CD4-positive, alpha-beta T cell treated with Interleukin-4 for 4 hours (primary cell): ENCODE measurements at places on chromosomes 7 and 10.

GRCh38 chr7:114648117-114648516 is 233.5 kb downstream of the FOXP2 start:
- no peak for DNase-seq

- no peak for DNase-seq
Measured at GRCh38 chr7:99766484-99767099, 17.4 kb downstream of the CYP3A4 start.

DNA sequence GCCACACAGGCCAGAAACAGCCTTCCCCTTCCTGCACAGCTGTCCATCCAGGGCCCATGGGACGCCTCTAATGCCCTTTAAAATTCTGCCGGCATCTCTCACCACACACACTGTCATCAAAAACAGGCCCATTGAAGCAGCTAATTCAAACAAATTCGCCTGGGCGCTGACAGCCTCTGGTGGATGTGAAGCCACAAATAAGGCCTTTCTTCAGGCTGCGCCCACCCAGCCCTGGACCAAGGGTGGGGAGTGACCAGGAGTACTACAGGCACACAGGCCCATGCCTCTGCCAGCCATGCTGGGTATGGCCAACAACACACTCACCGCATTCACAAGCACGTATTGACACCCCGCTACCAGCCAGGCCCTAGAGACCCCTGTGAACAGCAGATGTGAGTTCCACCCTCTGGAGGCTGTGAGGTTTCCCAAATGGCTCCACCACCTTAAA is 54.6 kb downstream of the SLIT1 start:
- no peak for DNase-seq

DNA sequence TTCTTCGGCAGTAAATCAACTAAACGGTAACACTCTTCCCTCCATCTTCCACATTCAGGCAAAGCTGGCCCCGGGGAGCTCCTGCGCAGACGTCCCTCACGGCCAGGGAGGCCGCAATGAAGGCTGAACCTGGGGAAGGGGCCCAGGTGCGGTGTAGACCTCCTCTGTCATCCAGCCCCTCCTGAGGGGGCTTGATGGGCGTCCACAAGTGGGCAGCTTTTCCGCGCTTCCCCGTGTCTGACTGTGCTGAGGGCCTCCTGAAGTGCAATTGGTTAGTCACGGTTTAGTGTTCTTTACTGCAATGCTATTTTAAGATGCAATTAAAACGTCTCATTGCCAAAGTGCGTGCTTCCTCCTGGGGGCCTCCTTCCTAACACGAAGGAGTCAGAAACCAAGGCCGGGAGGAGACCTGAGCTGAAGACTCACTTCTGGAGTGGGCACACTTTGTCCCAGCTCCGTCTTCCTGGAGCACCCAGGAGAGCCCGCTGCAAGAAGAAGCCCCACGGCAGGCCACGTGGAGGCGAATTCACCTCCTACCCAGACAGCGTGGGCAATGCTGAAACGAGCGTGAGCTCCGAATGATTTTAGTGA is 173.3 kb downstream of the ELFN1 start:
- no peak for DNase-seq

DNA sequence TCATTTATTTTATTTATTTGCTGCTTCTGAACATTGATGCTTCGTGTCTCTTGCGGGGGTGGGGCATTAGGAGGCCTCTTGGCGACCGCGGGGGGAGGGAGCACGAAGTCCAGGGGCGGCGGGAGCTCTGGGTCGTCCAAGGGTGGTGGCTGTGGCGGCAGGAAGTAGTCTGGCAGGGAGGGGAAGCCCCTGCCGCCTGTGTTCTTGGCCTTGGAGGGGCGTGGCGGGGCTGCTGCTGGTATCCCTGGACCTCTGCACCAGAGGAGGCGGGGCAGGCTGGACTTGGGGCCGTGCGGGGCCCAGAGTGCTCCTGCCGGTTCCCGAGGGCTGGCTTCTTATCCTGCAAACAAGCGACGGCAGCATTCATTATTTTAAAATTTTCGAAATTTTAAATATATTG is 70.5 kb upstream of the ABI1 start:
- no peak for DNase-seq

DNA sequence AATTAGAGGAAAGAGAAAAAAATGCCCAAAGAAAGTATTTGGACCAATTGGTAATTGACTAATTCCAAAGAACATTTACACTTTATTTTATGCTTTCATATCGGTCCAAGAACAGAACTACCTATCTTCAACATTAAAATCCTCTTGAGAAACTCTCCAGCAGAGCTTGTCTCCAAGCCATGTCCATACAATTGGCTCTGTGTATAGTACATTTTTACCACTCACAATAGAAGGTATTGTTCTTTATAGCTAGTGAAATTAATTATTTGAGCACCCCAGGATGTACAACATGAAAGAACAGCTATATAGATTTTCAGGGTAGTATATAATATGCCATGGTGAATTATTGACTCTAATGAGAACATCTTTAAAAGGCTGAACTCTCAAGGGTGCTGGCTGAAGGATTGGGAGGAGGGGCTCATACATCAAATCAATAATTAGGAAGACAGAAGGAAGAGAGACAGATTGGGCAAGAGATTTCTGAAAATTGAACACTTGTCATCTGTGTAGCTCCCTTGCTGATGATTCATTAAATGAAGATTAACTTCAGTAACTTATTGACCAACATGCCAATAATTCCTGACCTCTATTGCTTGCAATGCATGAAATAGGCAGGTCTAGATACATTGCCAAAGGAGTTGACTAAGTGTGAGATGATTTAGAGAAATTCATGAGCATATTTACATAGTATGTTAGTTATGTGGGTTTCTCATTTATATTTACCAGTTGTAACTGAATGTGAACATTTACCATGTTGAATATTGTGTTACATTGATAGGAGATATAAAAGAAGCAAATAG is 249.7 kb downstream of the MTERF1 start:
- DNase-seq, result no peak

GRCh38 chr10:77400033-77400432 is 237.6 kb downstream of the KCNMA1 start:
- no peak for DNase-seq

- DNase-seq, result peak; percentile 24
Measured at GRCh38 chr7:28272461-28272877, 91.9 kb upstream of the JAZF1 start.
